Caudate nucleus (tissue), 63 donors: ENCODE measurements at places on chromosomes 1 and 21.

DNA sequence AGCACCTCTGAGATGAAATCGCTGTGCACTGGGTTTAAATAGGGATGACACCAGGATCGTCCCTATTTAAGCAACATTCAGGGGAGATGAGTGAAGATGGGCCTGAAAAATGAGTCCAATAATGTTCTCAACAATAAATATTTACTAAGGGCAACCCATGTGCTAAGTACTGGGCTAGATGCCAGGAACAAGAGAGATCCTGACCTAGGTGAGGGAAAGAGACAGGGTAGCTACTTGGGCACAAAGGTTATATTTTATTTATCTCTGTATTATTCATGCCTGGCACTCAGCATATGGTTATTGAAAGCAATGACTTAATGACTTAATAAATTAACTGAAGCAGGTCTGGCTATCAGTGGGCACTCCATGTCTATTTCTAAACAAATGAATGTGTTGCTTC lies 27.4 kb upstream of the AVPR1B start:
- no peak for DNase-seq

DNA sequence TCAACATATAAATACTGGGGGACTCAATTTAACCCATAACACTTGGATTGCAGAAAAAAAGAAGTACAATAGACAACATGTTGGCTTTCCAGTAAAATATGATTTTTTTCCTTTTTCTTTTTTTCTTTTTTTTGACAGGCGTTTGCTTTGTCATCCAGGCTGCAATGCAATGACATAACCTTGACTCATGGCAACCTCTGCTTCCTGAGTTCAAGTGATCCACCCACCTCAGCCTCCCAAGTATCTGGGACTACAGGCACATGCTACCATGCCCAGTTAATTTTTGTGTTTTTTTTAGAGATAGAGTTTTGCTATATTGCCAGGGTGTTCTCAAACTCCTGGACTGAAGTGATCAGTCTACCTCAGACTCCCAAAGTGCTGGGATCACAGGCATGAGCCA lies 1512.0 kb upstream of the PRMT6 start:
- DNase-seq = no peak

- DNase-seq = no peak
These were observed 3.2 kb upstream of the RXFP4 start for GRCh38 chr1:155938220-155938627.

GRCh38 chr1:223716302-223716862 lies 4.0 kb downstream of the CAPN2 start:
- no peak for DNase-seq

DNA sequence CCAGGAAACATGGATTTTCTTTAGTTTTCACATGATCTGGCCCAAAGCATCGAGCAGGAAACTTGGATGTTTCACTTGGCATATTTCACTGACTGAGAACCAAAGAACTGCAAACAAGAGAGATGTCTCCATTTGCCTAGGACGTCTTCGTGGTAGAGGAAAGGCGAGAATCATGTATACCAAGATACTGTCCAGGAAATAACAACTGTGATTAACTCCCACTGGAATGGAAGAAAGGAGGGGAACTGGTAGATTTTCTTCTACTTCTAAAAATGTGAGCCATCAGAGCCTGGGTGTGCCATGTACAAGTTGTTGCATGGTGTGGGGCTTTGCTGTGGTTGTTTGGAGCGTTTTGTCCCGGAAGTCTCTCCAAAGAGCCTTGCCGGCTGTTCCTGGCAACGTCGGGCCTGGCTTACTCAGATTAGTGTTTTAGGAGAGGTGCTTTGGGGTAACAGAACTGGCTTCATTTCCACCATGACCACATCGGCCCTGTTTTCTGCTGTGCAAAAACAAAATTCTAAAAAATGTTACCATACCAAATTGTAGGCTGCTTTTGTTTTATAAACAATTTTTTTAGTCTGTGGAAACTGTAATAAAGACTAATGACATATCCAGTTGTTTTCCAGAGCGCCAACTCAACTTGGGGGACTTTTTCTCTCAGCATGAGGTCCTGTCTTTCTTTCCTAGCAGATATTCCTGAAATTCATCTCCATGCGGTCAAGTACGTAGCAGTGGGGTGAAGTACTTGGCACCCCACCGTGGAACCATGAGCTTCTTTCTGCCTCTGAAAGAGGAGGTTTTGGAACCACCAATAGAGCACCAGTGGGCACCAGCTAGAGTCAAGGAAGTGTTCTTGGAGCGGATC lies 118.3 kb downstream of the TM2D1 start:
- DNase-seq = no peak

- no peak for DNase-seq
These were observed 245.3 kb downstream of the GPR52 start for GRCh38 chr1:174693085-174693484.

- no peak for DNase-seq
These were observed 493.8 kb upstream of the CHRM3 start for GRCh38 chr1:238892612-238893011.

- DNase-seq = no peak
These were observed 119.7 kb upstream of the WNT4 start for GRCh38 chr1:22262583-22262982.

DNA sequence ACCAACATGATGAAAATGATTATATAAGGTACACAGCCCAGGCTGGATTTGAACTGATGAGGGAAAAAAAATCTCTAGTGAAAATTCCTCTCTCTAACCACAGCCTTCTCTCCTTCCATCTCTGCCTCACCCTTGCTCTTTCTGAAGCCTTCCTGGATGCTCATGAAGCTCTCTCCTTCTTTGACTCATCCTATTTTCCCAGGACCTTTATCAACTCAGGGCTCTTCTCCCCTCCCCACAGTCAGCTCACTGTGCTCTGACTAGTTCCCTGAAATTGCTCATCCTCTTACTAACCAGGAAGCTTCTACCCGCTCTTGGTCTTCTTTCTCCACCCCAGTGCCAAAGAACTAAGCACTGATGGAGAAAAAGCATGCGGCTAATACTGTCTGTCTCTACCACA lies 46.4 kb upstream of the ERG start:
- no peak for DNase-seq

GRCh38 chr1:151825751-151826660 lies 5.6 kb downstream of the RORC start:
- no peak for DNase-seq

DNA sequence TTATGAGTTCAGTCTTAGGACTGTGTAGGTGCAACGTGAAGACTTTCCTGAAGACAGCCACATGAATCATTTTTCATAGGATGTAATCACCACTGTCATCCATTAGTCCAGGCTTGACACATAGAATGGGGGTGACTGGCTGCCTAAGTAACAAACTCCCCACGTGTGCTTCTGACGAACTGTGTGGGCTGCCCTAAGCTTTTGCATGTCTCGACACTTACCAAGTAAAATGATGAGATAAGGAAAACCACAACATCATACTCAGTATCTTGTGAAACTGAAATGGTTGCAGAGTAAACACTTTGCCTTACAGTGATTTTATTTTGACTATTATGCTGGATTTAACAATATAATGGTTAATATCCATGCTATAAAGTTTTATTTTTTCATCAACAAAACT lies 19.5 kb downstream of the ERG start:
- no peak for DNase-seq

DNA sequence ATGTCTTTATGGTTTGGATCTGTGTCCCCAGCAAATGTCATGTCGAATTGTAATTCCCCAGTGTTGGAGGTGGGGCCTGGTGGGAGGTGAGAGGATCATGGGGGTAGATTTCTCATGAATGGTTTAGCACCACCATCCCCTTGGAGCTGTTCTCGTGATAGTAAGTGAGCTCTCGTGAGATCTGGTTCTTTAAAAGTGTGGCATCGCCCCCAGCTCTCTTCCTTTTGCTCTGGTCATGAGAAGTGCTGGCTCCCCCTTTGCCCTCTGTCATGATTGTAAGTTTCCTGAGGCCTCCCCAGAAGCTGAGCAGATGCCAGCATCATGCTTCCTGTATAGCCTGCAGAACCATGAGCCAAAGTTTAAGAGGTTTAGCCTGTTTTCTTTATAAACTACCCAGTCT lies 11.2 kb upstream of the KCNE2 start:
- no peak for DNase-seq

DNA sequence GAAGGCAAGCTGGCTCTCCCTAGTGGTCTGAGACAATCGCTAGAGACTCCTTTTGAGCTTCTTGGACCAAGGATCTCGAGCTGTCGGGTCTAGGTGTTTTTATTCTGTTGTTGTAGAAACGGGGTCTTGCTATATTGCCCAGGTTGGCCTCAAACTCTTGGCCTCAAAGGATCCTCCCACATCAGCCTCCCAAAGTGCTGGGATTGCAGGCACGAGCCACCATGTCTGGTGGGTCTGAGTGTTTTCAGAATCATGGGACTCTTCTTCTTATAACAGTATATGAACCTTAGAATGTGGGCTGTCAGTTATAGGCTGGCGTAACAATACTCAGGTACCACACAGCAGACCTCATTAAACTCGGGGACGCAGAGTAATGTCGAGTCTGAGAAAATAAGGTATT lies 33.1 kb downstream of the DNAJC11 start:
- DNase-seq = no peak

GRCh38 chr1:31523769-31524168 lies 52.5 kb upstream of the TINAGL1 start:
- no peak for DNase-seq

DNA sequence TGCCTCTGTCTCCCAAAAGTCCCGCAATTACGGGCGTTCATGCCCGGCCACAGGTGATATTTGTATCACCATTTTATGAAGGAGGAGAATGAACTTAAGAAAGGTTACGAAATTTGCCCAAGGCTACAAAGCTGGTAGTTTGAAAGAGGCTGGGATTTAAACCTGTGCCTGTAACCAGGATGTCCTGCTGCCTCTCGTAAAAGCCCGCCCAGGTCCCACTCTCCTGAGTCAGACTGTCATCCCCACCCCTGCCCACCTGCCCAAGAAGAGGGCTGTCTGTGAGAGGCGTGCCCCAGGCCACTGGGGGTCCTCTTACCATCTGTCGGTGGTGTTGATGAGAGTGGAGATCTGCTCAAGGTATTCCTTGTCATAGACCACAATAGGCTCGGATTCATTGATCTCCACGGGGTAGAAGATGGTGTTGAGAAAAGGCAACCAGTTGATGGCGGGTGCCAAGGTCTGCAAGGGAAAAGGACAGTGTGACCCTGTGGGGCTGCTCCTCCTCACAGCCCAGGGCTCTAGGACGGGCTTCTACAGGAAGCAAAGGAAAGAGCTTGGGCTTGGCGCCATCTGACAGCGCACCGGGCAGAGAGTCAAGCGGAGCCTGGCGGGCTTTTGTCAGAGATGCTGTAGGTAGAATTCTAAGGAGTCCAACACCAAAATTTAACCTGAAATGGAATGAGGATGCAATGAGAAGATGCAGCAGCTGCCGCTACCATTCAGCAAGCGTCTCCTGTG lies 43.2 kb downstream of the ECE1 start:
- no peak for DNase-seq

DNA sequence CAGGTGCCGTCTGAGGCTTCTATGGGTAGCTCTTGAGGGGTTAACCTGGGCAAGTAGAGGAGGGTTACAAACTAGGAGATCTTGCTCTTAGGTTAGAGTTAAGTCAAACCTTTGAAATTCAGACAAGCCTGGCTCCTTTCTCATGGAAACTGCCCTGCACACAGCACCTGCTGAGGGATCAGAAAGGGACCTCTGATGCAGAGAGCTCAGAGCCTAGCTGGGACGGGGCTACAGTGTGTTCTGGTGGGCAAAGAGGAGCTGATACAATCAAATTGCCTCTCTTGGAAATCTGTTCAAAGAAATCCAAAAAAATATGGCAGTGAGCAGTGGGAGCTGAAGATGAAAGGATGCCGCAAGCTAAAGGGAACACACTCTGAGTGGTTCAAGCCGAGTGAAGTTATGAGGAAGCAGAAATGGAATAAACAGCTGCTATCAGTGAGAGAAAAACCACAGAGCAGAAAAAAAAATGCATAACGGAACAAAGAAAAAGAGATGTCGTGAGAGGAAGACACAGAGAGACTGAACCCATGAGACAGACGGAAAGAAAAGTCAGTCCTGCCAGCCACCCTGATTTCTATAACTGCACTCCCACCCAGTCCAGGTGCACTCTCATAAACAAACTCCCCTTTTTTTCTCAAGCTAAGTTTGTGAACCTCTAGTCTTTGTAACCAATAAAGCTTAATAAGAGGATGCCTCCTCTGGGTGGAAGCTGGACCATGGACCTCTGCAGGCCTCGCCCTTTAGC lies 26.6 kb downstream of the PAFAH2 start:
- DNase-seq = no peak

DNA sequence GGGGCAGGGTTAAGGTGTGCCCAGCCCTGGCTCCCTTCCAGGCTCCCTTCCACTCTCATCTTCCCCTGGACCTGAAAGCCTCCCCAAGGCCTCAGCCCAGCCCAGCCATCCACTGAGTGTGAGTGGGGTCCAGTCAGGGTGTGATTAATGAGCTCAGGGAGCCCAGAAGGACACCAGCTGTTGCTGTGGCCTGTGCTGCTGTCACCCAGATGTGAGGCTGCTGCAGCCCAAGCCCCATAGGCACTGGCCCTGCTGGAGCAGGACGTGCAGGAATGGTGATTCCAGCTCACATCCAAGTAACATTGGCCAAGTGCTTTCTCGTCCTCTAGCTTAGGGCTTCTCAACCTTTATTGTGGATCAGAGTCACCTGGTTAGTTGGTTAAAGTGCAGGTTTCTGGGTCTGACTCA lies 77.6 kb downstream of the EPHB2 start:
- DNase-seq = no peak

DNA sequence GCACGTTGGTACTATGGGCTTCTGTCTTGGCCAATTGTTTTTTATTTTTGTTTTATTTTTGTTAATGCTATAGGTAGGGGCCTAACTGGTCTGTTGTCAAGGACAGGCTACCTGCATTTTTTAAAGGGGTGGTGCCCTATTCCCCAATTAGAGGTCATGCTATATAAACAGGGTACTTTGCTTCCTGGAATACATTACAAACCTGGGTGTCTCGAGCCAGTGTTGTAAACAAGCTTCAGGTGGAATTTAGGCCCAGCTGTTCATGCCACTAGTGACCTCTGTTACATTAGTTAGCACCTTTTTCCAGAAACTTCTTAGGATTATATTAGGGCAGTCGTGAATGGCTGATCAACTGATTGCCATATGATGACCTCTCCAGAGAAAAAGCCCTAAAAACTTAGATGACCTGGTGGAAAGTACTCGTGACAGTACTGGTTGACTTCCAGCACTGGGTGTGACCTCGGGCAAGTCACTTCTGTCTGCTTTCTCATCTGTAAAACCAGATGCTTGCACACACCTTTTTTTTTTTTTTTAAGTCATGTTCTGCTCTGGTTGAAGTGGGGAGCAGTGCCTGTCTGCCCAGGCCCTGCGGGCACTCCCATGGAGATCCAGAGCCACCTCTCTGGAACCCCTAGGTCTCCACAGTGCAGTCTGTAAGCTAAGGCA lies 46.5 kb downstream of the ELK4 start:
- no peak for DNase-seq

GRCh38 chr1:106875622-106876021 lies 180.9 kb upstream of the PRMT6 start:
- no peak for DNase-seq

- DNase-seq = no peak
These were observed 1.5 kb downstream of the ATP1A1 start for GRCh38 chr1:116374353-116375147.

- no peak for DNase-seq
These were observed 25.6 kb downstream of the CCDC190 start for GRCh38 chr1:162835157-162835899.
